Stimulated activated CD8-positive, alpha-beta memory T cell treated with anti-CD3 and anti-CD28 coated beads, Interleukin-15, amount 100 ng/mL, for 1 hour (primary cell): ENCODE measurements at places on chromosomes 1 and 21.

- DNase-seq = no peak
Measured at GRCh38 chr1:238660849-238661248, 725.5 kb upstream of the CHRM3 start.

GRCh38 chr1:7783178-7783711 is 846 bp upstream of the PER3 start:
- DNase-seq = no peak

DNA sequence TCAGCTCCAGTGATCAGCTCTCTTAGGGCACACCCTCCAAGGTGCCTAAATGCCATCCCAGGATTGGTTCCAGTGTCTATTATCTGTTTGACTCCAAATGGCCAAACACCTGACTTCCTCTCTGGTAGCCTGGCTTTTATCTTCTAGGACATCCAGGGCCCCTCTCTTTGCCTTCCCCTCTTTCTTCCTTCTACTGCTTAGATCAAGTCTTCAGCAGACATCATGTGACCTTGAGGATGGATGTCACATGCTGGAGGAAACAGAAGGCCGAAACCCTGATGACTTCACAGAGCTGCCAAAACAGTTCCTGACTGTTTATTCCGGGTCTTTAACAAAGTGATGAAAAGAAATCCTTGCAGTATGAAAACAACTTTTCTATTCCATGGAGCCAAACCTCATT is 24.4 kb upstream of the WDR26 start:
- no peak for DNase-seq

DNA sequence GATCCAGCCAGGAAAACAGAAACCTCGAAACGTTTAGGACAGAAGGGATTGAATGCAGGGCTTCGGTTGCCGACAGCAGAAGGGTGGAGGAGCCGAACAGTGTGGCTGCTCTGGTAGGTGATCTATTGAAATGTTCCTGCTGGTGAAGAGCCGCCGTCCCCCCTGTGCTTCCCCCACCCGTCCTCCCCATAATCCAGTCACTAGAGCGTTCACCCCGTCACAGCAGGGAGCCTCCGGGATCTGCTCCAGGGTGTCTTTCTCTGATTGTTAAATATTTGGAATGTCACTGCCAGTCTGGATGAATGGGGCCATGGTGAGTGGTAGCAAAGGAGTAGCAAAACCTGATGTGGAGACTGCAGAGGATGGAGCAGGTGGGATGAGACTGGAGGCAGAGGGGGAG is 255.1 kb upstream of the CSF3R start:
- no peak for DNase-seq

- no peak for DNase-seq
Measured at GRCh38 chr1:31745946-31746670, 18.0 kb downstream of the ADGRB2 start.

DNA sequence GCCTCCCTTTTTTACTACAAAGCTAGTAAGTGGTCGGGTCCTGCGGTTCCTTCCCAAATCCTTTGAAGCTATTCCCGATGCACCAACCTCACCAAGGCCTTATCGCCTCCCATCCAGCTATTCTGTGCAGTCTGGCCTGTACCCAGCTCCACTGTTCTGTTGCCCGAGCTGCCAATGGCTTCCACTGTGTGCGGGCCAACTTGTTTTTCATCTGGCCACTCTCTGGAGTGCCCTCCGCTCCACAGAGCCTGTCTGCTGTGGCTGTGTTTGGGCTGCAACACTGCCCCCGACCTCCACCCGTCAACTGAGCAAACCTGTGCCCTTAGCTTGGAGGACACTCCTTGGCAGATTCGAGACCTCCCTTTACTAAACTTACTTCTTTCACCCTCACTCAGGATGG is 125.0 kb downstream of the KIAA0319L start:
- no peak for DNase-seq
